ENCODE measurements at places on chromosomes 5 and 9.

GRCh38 chr9:131682261-131682660, 57.6 kb downstream of the RAPGEF1 start:
- no peak for DNase-seq

DNA sequence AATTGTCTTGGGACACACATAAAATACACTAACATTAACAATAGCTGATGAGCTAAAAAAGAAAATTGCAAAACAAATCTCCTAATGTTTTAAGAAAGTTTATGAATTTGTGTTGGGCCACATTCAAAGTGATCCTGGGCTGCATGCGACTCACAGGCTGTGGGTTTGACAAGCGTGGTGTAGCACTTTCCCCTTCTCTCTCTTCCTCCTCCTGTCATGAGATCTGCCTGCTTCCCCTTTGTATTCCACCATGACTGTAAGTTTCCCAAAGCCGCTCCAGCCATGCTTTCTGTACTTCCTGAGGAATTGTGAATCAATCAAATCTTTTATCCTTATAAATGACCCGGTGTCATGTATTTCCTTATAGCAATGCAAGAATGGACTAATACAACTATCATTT, 178.0 kb downstream of the TLR4 start:
- DNase-seq: no peak

GRCh38 chr5:130260481-130260880, 356.2 kb downstream of the CHSY3 start:
- no peak for DNase-seq

DNA sequence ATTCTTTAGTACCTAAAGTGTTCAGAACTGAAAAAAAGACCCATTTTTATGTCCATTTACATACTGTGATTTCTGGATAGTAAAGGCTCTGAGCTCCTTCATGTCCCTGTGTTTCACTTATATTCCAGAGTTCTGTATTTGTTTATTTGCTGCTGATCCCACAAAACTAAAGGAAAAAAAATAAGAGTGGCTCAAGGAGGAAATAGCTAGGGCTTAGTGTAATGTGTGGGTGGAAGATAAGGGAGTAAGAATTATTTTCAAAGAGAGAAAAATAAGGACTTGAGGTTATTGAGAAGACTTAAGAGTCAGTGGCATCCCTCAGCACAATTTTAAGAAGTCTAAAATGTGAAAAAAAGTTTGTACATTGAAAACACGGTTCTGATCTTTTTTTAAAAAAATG, 46.0 kb downstream of the ENTREP1 start:
- DNase-seq: no peak

DNA sequence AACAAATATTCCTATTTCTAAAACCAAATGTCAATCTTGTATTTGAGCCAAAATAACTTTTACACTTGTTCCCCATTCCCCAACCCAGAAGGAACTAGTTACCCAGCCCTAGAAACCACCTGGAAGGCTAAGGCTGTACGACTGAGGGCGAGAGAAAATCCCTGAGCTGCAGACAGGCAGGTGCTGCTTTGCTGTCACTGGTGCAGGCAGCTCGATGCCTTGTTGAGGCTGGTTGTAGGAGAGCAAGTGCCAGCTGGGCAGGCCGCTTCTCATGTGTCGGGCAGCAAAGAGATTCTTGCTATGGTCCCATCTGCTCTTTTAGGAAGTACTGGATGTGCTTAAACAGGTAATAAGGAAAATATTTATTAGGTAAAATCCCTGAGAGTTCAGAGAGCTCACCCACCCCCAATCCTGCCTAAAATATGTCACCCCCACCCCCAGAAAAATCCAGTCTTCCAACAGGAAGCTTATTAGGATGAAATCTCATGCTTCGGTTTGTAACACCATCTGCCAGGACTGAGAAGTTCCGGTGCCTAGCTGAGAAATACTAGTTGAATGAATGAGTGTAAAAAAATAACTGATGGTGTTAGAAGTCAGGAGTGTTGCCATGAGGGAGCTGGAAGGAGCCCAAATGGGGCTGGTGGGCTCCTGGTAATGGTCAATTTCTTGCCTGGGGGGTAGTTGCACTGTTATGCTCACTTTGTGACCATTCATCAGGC, 91.1 kb upstream of the DMRT1 start:
- no peak for DNase-seq

- no peak for DNase-seq
Measured at GRCh38 chr5:176469296-176469695, 21.1 kb downstream of the FAF2 start.
